ENCODE measurements at places on chromosomes 6 and 20.

GRCh38 chr6:43671801-43672690 lies 15.5 kb downstream of the MRPS18A start:
- no peak for DNase-seq

DNA sequence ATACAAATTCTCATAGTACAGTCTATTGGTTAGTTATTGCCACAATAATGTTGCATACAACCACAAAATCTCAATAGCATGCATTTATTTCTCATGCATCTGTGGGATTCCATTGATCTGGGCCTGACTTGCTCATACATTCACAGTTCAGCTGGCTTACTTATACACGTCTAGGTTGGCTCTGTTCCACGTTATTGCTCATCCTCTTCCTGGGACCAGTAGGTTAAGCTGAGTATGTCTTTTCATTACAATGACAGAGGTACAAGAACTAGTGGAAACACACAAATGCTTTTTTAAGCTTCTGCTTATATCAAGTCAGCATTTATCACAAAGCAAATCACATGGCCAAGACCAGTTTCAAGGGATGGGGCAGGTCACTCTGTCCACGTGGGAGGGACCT lies 485.3 kb upstream of the BTBD3 start:
- DNase-seq: no peak

DNA sequence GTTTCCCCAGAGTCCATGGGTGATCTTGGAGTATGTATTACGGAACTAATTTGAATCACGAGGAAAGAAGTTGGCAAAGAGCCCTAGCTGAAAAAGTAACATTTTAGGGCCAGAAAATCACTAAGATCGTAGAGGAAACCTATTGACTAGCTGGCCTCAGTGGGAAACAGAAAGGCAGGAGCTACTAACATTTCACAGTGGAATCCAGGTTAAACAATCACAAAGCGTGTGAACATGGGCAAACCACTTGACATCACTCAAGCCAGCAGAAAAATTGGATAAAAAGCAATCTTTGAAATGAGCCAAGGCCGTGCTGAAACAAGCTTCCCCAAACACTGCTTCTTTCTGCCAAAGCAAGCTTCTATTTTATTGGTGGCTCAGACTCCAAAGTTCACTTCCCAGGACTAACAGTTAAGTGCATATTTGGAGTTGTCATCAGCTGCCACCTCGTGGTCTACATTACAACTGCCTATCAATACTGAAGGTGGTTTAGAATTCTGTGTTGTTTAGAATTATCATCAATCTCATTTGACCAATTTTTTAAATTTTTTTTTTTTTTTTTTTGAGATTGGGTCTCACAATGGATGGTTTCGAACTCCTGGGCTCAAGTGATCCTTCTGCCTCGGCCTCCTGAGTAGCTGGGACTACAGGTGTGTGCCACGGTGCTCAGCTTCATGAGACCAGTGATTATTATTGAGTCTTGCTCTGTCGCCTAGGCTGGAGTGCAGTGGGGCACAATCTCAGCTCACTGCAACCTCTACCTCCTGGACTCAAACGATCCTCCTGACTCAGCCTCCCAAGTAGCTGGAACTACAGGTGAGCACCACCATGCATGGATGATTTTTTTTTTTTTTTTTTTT lies 10.6 kb downstream of the RPS10 start:
- peak; percentile 31 for DNase-seq

GRCh38 chr20:20546402-20546801 lies 166.0 kb downstream of the RALGAPA2 start:
- DNase-seq: no peak

DNA sequence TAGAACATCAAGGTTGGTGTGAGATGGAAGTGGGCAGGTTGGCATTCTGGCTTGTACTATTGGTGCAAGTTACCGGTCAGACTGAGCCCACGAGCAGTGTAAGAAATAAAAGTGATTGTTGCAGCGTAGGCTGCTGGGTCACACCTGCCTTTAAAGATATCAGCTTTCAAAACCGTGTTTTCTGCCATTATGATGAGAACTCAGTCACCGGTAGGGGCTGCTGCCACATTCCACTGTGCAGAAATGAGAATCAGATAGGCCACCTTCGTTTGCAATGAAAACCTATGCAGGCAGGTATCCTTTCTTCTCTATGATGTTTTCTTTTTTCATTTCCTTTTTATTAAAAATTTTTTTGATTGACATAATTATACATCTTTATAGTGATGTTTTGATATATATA lies 168.5 kb downstream of the MYLK4 start:
- no peak for DNase-seq

GRCh38 chr6:15274692-15275387 lies 29.0 kb downstream of the JARID2 start:
- no peak for DNase-seq

Data from COR-L47 (cell line).